Stimulated activated CD4-positive, alpha-beta T cell treated with anti-CD3 and anti-CD28 coated beads, Interleukin-15, amount 100 ng/mL, for 1 hour (primary cell): ENCODE measurements at places on chromosomes 12 and 14.

DNA sequence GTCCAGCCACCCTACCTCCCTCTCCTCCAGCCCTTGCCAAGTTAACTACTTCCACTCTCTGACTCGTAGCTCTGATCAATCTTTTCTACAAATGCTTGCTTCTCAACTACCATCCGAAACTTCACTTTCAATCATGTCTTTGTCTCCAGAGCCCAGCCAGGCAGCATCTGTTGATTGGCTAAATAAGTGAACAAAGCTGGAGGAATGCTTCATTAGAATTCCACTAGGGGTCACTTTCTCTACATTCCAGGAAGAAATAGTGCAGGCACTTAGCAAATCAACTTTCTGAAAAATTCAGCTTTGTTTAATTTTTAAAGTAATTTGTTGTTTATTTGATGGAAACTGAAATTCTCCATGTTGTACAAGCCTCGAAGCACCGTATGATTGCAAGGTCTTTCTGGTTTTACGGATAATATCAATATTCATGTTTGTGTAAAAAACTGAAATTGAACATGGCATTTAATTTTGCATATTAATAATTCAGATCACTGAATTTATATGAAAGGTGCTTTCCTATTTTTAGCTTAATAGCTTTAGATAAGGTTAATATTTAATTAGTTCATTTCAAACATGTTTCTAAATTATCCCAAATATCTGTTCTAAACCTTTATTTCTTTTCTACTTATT, 32.4 kb upstream of the HELB start:
- DNase-seq, result no peak

DNA sequence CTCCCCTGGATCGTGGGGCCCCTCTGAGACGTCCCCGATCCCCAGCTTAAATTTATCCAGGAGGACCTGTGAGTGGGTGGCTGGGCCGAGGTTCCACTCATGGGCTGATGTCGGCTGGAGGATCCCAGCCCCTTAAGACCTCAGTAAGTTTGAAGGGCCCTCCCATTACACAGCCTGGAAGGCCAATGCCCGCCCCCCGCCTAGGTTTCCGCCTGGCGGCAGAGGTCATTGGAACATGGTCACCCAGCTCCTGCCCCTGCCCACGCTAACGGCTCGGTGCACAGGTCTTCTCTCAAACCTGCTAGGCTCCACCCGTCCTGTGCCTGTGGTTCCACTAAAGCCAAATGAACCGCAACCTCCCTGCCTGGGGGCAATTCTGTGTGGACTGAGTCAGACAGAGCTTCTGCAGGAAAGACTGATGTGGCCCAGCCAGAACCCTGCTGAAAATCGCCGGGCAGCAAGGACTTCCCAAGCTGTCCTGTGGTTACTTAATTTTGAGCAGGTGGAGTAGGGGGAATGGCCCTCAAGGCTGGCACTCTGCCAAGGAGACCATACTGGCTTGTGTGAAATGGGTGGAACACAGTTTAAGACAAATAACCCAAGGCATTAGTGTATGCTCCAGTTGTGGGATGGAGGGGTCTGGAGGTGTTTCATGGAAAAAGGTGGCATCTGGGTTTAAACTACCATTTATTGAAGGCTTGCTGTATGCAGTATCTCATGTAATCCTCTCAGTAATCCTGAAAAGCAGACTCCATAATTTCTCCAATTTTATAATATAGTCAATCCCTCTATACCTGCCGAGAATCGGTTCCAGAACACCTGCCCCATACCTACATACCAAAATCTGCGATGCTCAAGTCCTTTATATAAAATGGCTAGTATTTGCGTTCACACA, 903 bp upstream of the NT5DC3 start:
- no peak for DNase-seq

- no peak for DNase-seq
Measured at GRCh38 chr14:83291714-83292113, 1758.1 kb upstream of the SEL1L start.

DNA sequence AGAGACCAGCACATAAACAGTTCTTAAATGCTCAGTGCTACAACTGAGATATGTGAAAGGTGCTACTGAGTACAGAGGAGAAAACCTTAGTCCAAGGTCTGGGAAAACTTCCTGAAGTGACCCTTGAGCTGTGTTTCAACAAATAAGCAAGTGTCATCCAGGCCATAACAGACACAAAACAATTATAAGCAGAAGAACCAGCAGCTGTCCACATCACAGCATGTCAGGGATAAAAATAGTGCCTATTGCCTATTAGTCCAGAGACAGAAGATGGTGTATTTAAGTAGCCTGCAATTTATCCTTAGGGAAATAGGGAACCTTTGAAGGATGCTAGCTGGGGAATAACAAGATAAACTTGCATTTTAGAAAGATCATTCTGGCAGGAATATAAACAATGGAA, 237.8 kb downstream of the SPTSSA start:
- DNase-seq, result no peak

- peak; percentile 11 for DNase-seq
Measured at GRCh38 chr14:106308839-106309389, 782.5 kb downstream of the TMEM121 start.

DNA sequence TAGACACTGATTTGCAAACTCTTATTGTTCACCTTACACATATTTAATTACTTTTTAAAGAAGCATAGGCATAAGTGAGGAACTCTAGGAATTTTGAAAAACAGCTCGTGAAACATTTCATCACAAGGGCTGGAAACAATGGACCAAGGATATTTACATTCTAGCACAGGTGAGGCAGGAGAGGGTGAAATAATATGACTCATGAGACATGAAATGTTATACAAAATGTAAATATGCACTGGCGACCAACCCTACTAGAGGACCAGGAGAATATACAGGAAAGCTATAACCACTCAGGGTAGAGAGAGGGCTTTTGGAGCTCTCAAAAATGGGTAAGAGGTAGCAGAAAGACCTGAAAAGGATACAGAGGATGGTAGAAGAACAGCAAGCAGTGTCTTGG, 115.3 kb downstream of the PTGER2 start:
- no peak for DNase-seq

GRCh38 chr14:93133464-93133863, 17.7 kb upstream of the ITPK1 start:
- no peak for DNase-seq
